ENCODE measurements at places on chromosomes 13 and 19.

- DNase-seq, result no peak
Measured at GRCh38 chr19:11204076-11204602, 6.8 kb upstream of the KANK2 start.

DNA sequence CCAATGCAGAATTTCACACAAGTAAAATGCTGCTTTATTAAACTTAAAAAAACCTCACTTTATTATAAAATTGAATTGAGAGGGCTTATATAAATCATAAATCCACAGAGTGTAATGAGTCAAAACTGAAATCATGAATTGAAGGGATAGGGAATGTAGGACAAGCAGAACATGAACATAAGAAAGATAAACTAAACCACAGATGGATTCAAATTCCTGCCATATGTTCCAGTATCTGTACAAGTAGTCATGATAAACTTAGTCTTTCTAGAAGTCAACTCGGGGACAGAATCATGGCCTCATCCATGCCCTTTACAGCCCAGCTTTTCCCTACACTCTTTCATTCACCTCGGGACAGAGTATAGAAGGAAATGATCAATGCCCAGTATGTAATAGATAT is 16.6 kb downstream of the LMO7 start:
- no peak for DNase-seq

GRCh38 chr19:52296400-52296772 is 583 bp upstream of the ZNF480 start:
- DNase-seq, result no peak

GRCh38 chr13:106566641-106567473 is 1.1 kb downstream of the ARGLU1 start:
- peak; percentile 9 for DNase-seq

DNA sequence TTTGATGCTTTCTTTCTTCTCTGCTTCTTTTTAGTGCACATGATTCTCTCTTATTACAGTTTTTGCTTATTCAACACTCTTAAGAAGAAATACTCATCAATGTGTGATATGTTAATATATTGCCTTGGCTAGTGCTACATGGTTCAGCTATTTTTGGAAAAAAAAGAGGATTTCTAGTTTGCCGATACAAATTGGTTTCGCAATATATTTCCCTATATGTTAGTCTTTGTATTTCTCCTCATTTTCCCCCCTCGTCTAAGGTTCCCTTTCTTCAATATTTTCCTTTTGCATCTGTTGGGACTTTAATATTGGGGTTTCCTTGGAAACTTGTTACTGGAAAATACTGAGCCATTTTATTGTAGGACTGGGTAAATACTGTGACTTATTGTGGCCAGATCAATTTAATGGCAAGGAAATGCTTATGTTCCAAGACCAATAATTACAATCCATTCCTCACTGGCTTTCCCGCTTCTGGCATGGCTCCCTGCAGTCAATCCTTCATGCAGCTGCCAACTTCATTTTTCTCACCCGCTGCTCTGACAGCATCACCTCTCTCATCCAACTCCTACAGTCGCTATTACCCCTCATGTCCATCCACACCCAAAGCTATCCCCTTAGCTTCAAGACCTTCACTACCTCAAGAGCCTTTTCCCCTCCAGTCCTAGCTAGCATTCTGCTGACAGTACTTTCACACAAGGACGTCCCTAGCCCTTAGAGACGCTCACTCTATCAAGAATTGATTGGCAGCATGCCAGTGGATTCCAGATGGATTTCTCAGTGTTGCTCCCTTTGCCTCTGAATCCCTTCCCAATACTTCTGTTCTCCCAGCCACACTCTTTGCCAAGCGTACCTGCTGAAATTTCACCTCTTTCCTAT is 280.1 kb upstream of the TMTC4 start:
- no peak for DNase-seq

DNA sequence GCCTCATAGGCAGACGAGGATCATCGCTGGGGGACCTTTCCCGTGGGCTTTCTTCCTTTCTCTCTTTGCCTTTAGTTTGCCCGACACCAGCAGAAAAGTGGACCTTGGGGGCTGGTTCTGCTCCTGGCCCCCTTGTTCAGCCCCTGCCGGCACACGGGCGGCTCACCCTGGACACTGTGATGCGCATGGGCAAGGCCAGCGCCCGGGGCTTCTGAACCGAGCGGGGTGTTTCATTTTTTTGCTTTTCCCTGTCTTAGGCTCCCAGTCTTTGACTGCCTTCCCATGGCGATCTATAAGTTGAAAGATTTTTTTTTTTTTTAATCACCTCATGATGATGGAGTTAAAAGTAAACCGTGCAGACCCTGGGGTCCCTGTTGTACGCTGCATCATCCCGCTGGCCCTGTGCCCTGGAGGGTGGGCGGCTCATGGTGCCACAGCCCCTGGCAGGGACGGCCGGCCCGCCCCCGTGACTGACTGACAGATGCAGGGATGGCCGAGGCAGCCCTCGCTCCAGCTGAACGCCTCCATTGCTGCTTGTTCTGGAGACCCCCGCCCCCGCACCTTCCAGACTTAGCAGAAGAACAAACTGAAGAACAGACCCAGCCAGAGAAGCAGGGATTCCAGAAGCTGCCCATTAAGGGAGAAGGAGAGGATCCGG is 9.6 kb downstream of the TSSK6 start:
- DNase-seq, result no peak

GRCh38 chr19:36093687-36094086 is 17.3 kb upstream of the OVOL3 start:
- DNase-seq, result no peak

- DNase-seq, result no peak
Measured at GRCh38 chr13:98143601-98144026, 720 bp downstream of the FARP1 start.

GRCh38 chr19:30341611-30342201 is 30.5 kb upstream of the ZNF536 start:
- no peak for DNase-seq

- no peak for DNase-seq
Measured at GRCh38 chr19:44850641-44851109, 4.6 kb downstream of the NECTIN2 start.

- DNase-seq, result no peak
Measured at GRCh38 chr13:112065867-112066623, 904 bp upstream of the SOX1 start.

DNA sequence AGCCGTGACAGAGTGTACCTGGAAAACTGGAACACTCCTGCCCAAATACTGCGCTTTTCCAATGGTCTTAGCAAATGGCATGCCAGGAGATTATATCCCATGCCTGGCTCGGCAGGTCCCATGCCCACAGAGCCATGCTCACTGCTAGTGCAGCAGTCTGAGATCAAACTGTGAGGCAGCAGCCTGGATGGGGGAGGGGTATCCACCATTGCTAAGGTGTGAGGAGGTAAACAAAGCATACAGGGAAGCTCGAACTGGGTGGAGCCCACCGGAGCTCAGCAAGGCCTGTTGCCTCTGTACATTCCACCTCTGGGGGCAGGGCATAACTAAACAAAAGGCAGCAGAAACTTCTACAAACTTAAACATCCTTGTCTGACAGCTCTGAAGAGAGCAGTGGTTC is 10.5 kb downstream of the CYP2A13 start:
- DNase-seq, result no peak

- DNase-seq, result no peak
Measured at GRCh38 chr13:72168126-72168855, 301.3 kb upstream of the DACH1 start.

DNA sequence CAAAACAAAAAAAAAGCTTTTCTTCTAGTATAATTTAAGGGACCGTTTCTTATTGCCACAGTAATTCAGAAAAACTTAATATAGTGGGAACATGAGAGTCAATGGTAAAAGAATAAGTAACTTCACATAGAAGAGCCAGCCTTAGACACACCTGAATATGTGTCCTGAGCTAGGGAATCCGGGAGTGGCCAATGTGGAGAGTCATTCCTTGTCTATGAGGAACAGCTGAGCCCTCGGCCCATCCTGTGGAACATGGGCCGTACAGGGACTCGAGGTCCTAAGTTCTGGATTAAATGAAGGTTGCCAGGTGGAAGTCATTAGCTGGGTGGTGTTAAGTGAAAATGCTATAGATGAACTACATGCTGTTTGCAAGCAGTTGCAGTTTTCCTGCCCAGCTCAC is 32.2 kb downstream of the EFNB2 start:
- DNase-seq, result no peak

GRCh38 chr19:53849237-53849676 is 18.4 kb upstream of the MYADM start:
- DNase-seq, result no peak

DNA sequence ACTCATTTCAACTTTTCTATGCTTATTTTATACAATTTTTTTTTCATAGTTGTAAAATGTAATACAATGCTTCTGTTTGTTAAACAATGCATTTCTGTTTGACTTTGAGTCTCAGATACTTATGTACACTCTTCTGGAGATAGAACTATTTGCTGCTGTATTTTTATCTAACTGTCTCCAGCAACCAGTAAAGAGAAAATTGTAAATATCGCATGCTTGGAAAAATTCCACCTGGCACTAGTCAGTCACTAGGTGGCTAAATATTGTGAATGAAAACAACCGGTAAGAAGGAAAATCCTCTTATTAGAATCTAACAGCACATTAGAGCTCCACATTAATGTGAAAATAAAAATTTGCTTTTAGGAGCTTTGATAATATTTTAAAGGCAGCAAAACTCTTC is 876.5 kb downstream of the PCDH9 start:
- no peak for DNase-seq

- DNase-seq, result no peak
Measured at GRCh38 chr19:41960973-41961372, 1.9 kb upstream of the RABAC1 start.

DNA sequence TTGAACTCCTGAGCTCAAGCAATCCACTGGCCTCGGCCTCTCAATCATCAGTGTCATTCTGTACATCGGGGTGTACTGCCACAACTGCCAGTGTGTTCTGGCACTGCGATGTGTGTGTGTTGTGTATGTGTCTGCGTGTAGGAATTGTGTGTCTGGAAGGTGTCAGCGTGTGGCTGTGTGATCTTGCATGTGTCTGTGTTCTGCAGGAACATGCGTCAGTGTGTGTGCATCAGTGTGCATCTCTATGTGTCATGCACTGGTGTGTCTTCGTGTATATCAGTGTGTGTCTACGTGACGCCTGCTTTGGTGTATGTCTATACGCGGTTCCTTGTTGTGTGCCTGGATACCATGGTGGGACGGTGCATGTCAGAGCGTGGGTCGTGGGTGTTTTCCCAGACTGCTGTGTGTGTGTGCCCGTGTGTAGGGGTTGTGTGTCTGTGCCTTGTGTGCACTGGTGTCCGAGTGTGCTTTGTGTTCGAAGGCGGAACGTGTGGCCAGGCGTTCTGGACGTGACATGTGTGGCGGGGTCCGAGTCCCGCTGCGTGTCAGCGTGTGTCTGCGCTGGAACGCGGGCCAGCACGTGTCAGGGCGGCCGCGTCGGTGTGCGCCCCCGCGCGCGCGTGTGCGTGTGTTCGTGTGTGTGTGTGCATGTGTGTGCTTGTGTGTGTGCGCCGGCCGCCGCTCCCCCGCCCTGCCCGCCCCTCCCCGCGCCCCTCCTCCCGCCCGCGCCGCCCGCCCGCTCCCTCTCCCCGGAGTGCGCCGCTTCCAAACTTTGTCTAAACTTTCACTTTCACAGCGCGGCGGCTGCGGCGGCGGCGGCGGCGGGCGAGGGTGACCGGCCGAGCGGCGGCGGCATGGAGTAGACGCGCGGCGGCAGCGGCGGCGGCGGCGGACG is at the start of gene NFIX:
Gene NFIX (plus strand): TSS at position 775 of the 895 bp plus-strand sequence. CDS start 363 bp downstream, outside the sequence.
- peak; percentile 38 for DNase-seq

- DNase-seq, result no peak
Measured at GRCh38 chr19:57648331-57649003, 15.5 kb downstream of the ZNF211 start.

DNA sequence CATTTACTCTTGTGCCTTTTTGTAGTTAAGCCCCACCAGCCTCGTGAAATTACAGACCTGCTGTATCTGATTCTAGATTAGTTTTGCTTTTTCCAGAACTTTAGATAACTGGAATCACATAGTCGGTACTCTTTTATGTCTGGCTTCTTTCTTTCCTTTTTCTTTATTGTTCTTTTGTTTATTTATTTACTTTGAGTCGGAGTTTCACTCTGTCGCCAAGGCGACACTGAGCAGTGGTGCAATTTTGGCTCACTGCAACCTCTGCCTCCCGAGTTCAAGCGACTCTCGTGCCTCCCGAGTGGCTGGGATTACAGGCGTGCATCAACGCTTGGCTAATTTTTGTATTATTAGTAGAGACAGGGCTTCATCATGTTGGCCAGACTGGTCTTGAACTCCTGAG is 6.0 kb upstream of the NCCRP1 start:
- no peak for DNase-seq

- DNase-seq, result no peak
Measured at GRCh38 chr19:32573492-32573794, 7.5 kb upstream of the PDCD5 start.

DNA sequence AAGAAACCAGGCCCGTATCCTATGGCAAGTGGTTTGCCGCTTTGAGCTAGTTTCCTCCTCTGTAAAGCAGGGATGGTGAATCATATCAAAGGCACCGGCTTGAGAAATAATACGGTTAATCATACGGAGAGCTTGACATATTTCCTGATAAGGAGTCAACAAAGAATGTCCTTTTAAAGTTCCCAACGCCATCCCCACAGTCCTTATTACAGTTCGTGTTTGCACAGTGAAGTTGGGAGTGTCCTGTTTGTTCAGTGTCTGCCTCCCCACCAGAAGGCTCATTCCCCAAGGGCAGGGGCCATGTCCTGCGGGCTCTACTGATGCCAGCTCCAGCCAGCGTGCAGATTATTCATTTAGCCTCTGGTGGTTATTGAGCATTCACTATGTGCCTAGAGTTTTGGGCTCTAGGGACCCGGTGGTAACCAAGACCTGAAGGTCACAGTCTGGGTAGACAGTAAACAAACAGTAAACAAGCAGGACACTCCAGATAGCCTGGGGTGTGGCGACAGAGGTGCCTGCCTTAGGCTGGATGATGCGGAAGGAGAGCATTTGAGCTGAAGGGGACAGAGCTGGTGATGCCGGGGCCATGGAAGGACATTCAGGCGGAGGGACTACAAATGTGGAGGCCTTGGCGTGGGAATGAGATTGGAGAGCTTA is 6.3 kb downstream of the GRAMD1A start:
- DNase-seq, result no peak

DNA sequence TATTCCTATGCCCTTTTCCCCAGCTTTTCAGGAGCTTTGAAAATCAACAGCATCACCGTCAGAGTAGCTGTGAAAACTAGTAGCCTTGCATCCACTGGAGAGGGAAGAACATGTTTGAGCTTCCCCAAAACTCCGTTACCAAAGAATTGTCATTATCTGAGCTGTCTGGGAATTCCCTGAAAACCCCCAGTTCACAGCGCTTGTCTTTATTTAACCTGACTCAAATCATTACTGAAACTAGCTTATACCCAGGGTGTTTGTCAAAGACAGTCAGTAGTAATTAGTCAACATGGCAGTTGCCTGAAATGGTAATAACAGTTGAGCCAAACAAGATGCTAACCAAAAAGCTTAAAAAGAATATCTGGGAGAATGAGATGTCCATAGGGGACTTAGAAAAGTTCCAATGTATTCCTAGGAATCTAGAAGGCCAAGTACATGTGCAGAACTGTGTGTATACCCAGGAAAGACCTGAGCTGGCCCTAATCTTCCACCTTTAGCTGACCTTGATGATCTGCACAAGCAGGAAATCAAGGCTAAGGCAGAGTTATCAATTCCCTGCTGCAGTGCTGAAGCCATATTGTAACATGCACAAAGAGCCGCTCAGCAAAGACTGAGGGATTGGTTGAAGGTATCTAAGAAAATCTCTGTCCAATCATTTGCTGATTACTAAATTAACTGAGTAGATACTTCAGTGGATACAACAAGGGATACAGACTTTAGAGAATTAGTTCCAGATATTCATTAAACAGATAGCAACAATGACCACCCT is 130.8 kb downstream of the KL start:
- DNase-seq, result no peak
